ENCODE measurements at places on chromosomes 1 and 21.

- no peak for DNase-seq
These were observed 41.2 kb downstream of the CDCP2 start for GRCh38 chr1:54111624-54112023.

GRCh38 chr1:21781815-21782348 is 1.1 kb downstream of the USP48 start:
- DNase-seq: no peak

DNA sequence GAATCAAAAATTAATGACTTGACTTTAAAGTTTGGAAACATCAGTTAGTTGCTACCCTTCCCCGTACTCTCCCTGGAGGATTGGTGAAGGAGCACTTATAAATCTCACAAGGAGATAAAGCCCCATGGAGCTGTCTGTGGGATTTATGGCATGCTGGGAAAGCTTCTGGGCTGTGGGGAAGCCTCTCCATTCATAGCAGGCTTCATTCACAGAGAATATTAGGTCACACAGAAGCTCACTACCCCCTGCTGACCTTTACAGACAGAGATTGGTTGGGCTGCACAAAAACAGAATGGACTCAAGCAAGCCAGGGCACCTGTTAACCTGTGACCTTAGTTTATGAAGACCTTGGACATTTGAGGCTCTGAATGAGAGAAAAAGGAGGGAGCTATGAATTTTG is 32.1 kb downstream of the RGL1 start:
- DNase-seq: no peak

- no peak for DNase-seq
These were observed 140.4 kb upstream of the KCNE2 start for GRCh38 chr21:34223376-34223775.

- DNase-seq: no peak
These were observed 8.9 kb upstream of the GPR37L1 start for GRCh38 chr1:202113690-202114300.

DNA sequence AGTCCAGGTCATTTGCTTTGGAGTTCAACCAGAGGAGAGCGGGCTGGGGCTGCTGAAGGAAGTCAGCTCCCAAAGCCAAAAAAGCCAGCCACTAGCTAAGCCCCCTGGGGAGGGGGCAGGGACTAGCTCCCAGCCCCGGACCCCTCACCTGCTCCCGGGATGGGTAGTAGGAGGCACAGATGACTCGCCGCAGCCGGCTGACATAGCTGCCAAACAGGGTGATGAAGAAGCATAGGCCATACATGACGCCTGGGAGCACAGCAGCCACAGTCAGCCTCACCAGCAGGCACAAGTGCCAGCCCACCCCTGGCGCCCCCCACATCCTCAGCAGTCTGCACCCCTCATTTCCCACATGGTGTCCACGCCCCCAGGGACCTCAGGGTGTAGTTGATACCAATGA is 7.4 kb downstream of the DCST2 start:
- DNase-seq: no peak

DNA sequence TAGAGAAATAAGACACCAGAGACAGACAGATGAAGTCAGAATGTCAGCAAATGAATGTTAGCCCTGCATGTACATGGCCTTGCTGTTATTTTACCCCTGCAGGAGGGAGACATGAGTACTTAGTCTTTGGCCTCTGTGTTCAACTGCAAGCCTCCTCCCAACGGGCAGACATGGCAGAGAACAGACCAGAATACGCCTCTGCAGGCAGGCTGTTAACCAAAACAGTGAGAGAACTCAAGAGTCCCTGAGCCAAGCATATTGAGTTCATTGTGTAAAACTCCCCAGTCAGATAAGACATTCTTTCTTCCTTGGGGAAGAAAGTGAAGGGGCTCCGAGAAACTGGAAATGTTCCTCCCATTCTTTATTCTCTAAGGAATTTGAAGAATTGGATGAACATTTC is 150.9 kb downstream of the PHTF1 start:
- peak; percentile 40 for DNase-seq

DNA sequence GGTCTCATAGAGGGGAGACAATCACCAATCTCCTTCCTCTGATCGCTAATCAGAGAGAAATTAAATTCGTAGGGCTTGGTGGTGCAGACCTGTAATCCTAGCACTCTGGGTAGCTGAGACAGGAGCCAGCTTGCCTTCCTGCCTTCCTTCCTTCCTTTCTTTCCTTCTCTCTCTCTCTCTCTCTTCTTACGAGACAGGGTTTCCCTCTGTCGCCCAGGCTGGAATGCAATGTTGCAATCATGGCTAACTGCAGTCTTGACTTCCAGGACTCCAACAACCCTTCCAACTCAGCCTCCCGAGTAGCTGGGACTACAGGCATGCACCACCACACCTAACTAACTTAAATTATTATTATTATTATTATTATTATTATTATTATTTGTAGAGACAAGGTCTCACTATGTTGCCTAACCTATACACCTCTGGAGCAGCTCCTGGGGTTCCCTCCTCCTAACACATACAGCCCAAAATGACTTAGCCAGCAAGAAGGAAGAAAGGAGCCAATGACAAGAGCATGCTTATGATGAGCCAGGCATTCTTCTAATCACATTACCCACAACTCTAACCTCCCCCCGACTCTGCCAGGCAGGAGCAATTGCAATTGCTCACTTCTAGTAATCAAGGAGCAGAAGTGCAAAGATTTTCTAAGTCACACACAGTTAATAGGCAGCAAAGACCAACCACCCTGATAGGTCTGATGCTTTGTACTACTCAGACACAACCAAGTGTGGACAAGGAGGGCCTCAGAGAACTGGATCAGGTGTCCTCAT is 105.4 kb upstream of the F3 start:
- DNase-seq: no peak

DNA sequence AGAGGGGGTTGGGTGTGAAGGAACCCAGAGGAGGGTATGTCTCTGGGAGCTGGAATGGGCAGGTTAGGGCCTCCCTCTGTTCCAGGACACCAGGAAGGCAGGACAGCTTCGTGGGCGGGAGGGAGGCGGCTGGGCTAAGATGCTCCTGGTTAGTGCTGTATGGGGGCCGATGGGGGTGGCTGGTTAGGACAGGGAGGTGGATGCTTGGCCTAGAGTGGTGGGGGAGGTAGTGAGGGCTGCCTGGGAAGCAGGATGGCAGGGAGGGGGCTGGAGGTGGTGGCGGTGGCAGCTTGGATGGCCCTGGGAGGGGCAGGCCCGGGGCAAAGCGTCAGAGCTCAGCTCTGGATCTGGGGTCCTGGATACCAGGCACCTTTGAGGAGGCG is 6.2 kb upstream of the MMP23B start:
- DNase-seq: no peak

- no peak for DNase-seq
These were observed 11.4 kb downstream of the VWA5B1 start for GRCh38 chr1:20302108-20302471.

- peak; percentile 38 for DNase-seq
These were observed 673.3 kb downstream of the KCNT2 start for GRCh38 chr1:195934817-195935553.

- DNase-seq: no peak
These were observed 5.6 kb downstream of the MFN2 start for GRCh38 chr1:11985851-11986250.

DNA sequence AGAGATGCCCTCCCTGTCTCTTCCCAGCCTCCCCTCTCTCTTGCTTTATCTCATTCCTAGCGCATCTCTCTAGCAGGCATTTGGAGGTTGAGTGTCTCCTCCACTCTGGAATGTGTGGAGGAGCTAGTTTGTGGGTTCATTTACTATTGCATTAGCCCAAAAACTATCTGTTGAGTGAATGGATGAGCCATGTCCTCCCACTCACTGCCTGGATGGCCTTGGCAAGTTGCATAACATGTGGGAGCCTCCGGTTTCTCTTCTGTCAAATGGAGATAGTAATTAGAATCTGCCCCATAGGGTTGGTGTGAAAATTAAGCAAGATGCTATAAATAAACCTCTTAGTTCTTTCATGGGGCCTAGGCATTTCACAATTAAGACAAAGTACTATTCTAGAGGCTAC is 181.8 kb downstream of the KAZN start:
- no peak for DNase-seq

DNA sequence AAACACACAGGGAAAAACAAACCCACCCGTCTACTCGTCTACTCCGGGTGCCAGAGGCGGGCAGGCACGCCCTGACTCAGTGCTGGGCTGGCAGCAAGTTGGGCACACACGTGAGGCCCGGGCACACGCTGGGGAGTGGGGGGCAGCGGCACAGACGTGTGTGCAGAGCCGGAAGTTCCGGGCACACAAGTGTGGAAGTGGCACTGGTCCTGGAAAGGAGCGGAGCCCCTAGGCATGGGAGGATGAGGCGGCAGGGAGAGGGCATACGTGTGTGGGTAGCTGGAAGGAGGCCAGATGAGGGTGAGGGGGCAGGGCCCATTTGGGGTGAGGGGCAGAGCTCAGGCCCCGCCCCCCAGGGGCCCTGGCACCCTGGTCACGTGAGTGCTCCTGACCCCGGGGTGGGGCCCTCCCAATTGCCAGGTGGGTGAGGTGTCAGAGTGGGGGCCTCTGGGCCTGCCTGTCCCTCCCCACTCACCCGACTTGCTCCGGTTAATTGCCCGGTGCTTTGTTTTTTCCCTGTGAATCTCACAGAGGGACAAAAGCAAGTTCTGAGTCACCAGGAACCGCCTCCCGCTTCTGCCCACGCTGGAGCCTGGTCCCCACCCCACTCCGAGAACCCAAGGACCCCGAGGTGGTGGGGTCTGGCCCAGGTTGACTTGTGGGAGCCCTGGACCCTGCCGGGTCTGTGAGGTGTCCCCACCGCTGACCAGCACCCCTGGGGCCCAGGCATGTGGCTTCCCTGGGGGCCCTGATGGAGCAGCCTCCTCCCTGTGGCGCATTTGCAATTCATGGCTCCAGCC is 104.8 kb upstream of the CASZ1 start:
- DNase-seq: no peak

- peak; percentile 17 for DNase-seq
These were observed 991.1 kb downstream of the KCNT2 start for GRCh38 chr1:195617106-195617505.

GRCh38 chr1:147246044-147246690 is 3.7 kb downstream of the CHD1L start:
- no peak for DNase-seq

GRCh38 chr21:42534421-42535378 is 21.0 kb downstream of the SLC37A1 start:
- no peak for DNase-seq

GRCh38 chr1:28395181-28395580 is 25.6 kb downstream of the PHACTR4 start:
- DNase-seq: no peak

Data from NCI-H2227 treated with DMSO at 0.1 percent for 48 hours (cell line).